ENCODE measurements at places on chromosomes 3 and 15. TPM values are rescaled to one million over a fixed set of nuclear protein-coding genes. Genes with fewer than 3 reads are reported as not detected.

Gene CYP19A1
- total RNA-seq: not detected

Gene MCTP2
- total RNA-seq: 1.1 TPM

Gene GOLGA6A
- total RNA-seq: not detected

Gene SYNM
- 3.7 TPM for total RNA-seq

Gene C3orf22
- total RNA-seq: not detected

Gene COLQ
- 0.09 TPM for total RNA-seq

Gene ANKRD63
- total RNA-seq: not detected

Gene GPR62
- total RNA-seq: not detected

Gene SERINC4
- not detected for total RNA-seq

Gene SEMA3G
- total RNA-seq: not detected

Gene MELTF
- 87.5 TPM for total RNA-seq

Gene GOLGA6L7
- not detected for total RNA-seq

Gene LARP6
- 51.9 TPM for total RNA-seq

Gene SCN5A
- total RNA-seq: 0.35 TPM

Gene P2RY1
- total RNA-seq: 1.3 TPM

Gene PLSCR5
- not detected for total RNA-seq

Gene VEPH1
- 5.3 TPM for total RNA-seq

Gene PRR23E
- not detected for total RNA-seq

Gene RBMS3
- 45.9 TPM for total RNA-seq

Gene SI
- total RNA-seq: not detected

Gene SRGAP3
- 5.7 TPM for total RNA-seq

Gene FGF7
- 42.9 TPM for total RNA-seq

Gene DCLK3
- total RNA-seq: not detected

Gene MKRN3
- 2.0 TPM for total RNA-seq

Gene GHRL
- not detected for total RNA-seq

Gene NCEH1
- total RNA-seq: 2.1 TPM

Gene P2RY14
- not detected for total RNA-seq

Gene GOLGA8H
- not detected for total RNA-seq

Gene BOC
- total RNA-seq: 49.4 TPM

Gene SERPINI2
- total RNA-seq: not detected

Gene AADACL2
- not detected for total RNA-seq

Gene ADAMTS17
- 1.5 TPM for total RNA-seq

Gene ONECUT1
- not detected for total RNA-seq

Gene ACTRT3
- total RNA-seq: 6.5 TPM

Gene AQR
- 14.7 TPM for total RNA-seq

Gene RTP3
- total RNA-seq: not detected
